ENCODE measurements at places on chromosomes 7 and 10.

GRCh38 chr7:128387216-128388144, 22.3 kb downstream of the IMPDH1 start:
- DNase-seq = peak; percentile 70

- DNase-seq = no peak
These were observed 19.8 kb downstream of the ERCC6 start for GRCh38 chr10:49518982-49519578.

DNA sequence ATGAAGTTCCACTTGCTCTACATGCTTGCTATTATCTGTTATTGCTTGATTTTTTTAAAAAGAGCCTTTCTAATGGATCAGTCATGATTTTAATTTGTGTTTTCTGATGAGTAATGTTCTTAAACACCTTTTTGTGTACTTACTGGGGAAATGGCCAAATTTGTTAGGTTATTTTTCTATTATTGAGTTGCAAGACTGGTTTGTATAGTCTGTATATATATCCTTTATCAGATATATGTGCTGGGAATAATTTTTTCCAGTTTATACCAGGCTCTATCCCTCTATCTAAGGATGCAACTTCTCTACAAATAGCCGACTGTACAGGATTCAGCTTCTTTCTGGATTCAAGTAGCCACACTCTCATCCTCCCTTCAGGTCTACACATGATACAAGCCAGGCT, 65.6 kb upstream of the SEC61G start:
- DNase-seq = no peak

DNA sequence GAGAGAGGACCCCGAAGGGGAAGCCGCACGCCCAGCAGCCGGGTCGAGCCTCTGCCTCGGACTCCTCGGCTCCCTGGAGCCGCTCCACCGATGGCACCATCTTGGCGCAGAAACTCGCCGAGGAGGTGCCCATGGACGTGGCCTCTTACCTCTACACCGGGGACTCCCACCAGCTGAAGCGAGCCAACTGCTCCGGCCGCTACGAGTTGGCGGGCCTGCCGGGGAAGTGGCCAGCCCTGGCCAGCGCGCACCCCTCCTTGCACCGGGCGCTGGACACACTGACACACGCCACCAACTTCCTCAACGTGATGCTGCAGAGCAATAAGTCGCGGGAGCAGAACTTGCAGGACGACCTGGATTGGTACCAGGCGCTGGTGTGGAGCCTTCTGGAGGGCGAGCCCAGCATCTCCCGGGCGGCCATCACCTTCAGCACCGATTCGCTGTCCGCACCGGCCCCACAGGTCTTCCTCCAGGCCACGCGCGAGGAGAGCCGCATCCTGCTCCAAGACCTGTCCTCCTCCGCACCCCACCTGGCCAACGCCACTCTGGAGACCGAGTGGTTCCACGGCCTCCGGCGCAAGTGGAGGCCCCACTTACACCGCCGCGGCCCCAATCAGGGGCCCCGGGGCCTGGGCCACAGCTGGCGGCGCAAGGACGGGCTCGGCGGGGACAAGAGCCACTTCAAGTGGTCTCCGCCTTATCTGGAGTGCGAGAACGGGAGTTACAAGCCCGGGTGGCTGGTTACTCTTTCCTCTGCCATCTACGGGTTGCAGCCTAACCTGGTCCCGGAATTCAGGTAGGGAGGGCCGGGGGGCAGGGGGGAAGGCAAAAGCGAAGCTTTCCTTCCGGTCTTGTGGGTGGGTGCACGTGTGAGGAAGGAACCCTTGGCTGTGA, 973 bp downstream of the GPR158 start:
- no peak for DNase-seq

GRCh38 chr10:20233423-20233822, 417.2 kb downstream of the PLXDC2 start:
- DNase-seq = no peak

DNA sequence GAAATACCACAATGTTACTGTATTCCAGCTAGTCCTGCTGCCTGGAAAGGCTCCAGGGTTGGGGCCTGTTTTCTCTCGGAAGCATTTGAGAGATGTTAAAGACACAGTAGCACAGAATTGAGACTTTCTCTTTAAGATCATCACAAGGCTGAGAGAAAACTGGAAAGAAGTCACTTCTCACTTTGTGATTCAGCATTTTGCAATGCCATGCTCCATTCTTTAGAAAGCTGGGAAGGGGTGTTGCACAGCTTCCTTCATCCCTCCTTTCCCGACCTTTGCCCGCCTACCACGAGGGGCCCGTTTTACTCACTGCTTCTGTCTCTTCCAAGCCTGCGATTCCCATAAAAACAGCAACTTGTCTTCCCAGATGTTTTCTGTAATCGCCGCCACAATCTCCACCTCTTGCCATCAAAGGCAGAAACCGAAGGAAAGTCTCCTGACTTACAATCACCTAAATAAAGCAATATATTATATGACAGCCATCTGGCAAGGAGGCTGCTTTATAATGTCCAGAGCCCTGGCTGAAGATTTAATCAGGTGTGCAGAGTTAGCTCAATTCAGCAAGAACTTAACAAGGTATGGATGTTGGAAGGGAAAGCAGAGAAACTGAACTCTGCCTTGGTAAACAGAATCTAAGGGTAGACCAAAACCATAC, 18.9 kb downstream of the NOD1 start:
- DNase-seq = no peak

GRCh38 chr10:103776878-103777591, 78.3 kb downstream of the SH3PXD2A start:
- DNase-seq = no peak

DNA sequence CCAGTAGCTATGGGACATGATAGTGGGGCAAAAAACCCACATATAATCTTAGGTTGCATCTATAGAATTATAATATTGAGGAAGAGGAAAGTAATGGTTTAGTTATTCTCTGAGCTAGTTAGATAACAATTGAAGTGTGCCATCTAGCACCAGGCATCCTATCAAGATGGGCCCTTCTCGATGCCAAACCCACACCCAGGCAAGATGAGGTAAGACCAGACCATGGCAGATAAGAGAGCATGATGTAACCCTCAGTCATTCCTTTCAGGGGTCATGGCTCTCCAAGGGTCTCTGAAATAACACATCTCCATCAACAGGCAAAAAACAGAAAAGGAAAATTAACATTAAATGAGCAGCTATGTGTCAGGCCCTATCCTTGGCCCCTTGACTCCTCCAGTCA, 128.7 kb downstream of the SH3PXD2A start:
- DNase-seq = no peak

GRCh38 chr10:68987611-68988010, 992 bp upstream of the KIFBP start:
- DNase-seq = no peak

GRCh38 chr10:102121739-102122372, 1.7 kb upstream of the LDB1 start:
- DNase-seq = no peak

DNA sequence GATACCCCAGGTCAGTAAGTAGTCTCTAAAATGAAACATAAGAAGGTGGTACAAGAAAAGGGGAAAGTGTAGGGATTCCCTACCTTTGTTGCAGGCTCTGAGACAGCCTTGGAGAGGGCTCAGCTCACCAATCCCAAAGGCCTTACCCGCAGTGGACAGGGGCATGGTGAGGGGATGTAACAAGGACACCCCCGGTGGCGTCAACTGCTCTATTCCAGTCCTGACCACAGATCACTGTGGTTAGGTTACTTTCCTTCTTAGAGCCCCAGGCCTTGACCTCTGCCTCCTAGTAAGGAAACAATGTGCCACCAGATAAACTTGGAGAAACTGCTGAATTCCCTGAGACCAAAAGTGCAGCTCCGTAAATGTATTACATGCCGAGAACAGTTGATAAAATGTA, 17.5 kb downstream of the PLXNA4 start:
- DNase-seq = no peak

- DNase-seq = no peak
These were observed 110.3 kb downstream of the GAD2 start for GRCh38 chr10:26326851-26327250.

DNA sequence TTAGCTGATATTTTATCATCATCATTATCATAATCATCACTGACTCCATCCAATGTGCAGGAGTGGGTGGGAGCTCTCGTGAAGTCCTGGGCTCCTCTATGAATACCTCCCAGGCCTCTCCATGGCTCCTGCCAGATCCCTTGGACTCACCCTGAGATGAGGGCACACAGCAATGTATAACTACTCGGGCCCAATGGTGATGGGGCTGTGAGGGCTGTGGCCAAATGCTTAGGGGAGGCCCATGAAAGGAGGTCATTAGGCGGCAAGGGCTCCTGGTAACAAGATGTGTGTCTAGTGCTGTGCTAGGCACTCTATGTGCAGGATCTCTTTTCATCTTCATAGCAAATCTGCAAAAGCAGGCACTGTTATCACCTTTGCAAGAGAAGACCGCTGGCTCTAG, 270.9 kb downstream of the GLRX3 start:
- DNase-seq = no peak

DNA sequence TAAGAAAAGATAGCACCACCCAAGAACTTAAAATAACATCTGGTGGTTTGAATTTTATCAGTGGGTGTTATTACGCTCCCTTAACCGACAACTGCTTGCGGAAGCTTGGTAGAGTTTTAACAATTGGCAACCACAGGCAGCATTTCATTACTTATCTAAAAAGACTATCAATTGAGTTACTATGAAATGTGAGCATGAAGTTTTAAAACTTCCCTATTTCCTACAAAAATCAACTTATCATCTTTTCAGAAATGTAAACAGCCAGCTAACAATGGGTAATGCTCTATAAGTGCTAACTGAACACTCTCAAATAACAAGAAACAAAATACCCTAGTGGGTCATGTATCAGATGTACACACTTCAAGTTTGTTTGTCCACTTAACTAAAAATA, 68.8 kb downstream of the OSBPL3 start:
- no peak for DNase-seq

- no peak for DNase-seq
These were observed 164.8 kb downstream of the PRKAG2 start for GRCh38 chr7:151711906-151712809.

All from stimulated activated CD4-positive, alpha-beta T cell treated with anti-CD3 and anti-CD28 coated beads, Interleukin-4, amount 100 ng/mL, for 48 hours (primary cell).